T-helper 1 cell (primary cell): ENCODE measurements at places on chromosomes 4 and X.

DNA sequence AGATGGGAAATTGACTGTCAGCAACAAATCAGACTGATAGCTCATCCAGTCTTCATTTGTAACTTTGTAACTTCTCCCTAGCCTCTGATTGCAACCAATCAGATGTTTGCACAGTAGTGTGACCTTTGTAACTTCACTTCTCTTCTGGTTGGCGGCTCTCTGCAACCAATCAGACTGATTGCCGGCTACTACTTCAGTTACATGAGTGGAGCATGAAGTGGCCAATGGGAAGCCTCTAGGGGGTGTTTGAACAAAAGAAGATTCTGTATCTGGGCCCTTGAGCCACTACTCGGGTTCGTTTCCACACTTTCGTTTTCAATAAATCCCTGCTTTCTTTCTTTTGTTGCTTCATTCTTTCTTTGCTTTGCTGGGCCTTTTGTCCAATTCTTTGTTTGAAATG is 1285.8 kb downstream of the TECRL start:
- DNase-seq, result no peak

DNA sequence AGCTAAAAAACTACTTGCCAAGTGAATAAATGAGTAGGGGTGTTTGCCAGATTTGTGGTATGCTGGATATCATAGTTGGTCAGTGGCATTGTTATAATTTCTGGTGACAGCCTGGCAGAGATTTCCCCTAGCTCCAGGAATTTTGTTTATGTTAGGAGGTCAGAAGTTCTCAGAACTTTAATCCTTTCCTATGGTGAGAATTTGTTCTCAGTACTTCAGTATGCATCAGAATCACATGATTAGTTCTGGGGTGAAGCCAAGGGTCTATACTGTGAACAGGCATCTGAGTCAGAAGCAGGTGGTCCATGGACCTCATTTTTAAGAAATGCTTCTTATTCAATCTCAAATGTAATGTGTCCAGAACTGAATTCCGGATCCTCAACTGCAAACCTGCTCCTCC is 10.5 kb downstream of the RASSF6 start:
- no peak for DNase-seq

DNA sequence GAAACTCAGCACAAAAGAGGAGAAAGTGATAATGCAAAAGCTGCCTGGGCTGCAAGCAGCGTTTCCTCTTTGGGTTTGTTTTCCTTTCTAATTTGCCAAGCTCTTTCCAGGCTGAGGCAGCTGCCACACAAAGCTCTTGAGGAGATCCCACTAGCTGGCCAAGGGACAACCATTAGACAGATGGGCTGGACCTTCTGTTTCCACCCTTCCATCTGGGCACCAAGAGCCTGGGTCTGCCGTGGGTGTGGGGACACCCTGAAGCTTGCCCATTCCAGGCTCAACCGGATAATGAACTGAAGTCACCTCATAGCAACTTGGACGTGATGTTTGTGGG is 194.6 kb upstream of the C1QTNF7 start:
- DNase-seq, result no peak

- no peak for DNase-seq
These were observed 620.9 kb downstream of the TLL1 start for GRCh38 chr4:166493924-166494345.

DNA sequence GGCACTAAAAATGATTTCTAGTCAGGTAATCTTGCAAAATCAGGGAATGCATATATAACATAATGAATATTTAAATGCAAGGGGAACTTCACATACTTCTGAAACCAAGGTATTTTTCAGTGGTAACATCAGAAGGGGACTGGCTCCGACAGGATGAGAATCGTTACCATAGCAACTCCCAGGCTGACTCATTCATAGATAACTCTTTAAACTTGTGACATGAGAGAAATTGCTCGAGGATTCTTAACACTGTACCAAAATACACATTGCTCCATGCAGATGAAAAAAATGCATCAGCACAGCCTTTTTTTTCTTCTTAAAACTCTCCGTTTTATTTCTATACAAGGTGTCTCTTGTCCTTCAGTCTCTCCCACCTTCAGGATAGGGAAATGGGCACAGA is 114.3 kb downstream of the GABRB1 start:
- peak; percentile 48 for DNase-seq

- DNase-seq, result no peak
These were observed 169.7 kb downstream of the COL4A6 start for GRCh38 chrX:108268434-108269080.

GRCh38 chr4:139973616-139974015 is 180.4 kb downstream of the MAML3 start:
- DNase-seq, result no peak

- DNase-seq, result no peak
These were observed 1886.4 kb upstream of the TENM3 start for GRCh38 chr4:180356766-180357165.

DNA sequence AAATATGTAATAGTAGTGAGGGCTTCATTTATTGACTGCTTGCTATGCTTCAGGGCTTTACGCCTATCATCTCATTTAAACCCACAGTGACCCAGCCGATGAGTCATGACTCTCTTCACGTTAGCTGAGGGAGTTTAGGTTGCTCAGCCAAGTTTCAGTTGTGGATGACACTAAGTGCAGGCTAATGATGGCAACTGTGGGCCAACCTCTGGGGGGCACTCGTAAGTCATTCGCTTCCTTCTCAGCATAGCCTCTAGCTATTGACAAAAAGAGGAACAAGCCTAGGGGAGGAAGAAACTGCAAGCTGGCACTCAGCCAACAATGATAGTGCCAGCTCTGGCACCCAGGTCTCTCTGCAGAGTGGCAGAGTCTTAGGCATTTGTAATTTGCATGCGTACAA is 325.0 kb downstream of the ARHGAP10 start:
- peak; percentile 17 for DNase-seq

DNA sequence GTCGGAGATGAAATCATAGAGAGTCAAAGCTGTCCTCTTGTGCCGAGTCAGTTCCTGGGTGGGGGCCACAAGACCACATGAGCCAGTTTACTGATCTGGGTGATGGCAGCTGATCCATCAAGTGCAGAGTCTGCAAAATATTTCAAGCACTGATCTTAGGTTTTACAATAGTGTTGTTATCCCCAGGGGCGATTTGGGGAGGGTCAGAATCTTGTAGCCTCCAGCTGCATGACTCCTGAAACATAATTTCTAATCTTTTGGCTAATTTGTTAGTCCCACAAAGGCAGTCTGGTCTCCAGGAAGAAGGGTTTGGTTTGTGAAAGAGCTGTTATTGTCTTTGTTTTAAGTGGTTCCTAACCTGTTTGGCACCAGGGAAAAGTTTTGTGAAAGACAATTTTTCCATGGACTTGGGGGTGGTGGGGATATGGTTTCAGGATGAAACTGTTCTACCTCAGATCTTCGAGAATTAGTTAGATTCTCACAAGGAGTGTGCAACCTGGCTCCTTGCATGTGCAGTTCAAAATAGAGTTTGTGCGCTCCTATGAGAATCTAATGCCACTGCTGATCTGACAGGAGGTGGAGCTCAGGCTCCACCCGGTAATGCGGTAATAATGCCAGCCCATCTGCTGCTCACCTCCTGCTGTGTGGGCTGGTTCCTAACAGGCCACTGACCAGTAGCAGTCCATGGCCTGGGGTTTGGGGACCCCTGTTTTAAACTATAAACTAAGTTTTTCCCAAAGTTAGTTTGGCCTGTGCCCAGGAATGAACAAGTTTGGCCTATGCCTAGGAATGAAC is 29.2 kb downstream of the METAP1 start:
- DNase-seq, result no peak

- no peak for DNase-seq
These were observed 529 bp downstream of the DHRSX start for GRCh38 chrX:2500091-2500802.
